D721Med (cell line): ENCODE measurements at places on chromosomes 2 and 18.

DNA sequence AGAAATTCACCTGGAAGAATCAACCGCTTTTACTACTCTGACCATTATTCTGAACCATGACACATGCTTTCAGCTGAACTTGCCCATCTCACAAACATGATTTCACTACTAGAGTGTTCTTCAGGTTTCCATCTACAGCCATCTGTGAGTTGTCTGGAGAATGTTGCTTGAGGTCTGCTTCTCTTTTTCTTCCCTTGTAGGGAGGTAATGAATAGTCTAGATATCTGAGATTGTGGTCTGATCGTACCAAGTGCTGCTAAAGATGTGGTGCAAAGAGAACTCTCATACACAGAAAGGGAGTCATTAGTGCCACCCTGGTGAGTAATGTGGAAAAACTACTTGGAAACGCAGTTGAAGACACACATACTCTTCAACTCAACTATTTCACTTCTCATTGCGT is 10.2 kb downstream of the SOWAHC start:
- DNase-seq = no peak

DNA sequence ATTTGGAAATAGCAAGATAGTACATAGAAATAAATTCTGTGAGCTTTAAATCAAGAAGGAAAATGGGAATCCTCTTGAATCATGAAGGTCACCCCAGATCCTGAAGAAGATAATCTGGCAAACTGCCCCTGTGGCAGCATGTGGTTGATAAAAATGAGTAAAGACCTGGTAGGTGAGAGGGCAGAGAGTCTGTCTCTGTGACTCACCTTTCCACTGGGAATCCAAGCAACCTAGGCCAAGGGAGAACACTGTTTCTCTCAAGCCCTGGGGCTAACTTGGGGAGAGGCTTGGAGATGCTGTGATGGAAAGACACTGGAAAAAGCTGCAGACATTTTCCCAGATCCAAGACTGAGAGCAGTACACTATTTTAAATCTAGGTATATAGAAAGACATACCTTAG is 185.8 kb upstream of the CNTNAP5 start:
- no peak for DNase-seq

DNA sequence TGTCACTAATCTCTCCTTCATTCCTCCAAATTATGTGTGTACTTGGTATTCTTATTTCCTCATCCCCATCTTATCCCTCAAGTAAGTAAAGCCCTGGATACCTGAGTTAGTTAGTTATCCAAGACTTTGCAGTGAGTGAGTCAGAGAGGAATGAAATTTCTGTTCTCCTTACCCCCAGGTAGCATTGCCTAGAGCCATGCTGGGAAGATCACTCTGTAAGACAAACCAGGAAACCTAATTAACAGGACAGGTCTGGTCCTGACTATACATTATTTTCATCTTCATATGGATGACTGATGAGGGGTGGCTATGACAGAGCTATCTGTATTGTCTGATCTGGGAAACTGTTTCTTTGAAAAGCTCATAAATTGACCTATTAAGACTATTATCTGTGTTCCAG is 55.0 kb upstream of the ITGA6 start:
- DNase-seq = no peak

GRCh38 chr2:16853088-16853487 is 187.5 kb upstream of the CYRIA start:
- no peak for DNase-seq

DNA sequence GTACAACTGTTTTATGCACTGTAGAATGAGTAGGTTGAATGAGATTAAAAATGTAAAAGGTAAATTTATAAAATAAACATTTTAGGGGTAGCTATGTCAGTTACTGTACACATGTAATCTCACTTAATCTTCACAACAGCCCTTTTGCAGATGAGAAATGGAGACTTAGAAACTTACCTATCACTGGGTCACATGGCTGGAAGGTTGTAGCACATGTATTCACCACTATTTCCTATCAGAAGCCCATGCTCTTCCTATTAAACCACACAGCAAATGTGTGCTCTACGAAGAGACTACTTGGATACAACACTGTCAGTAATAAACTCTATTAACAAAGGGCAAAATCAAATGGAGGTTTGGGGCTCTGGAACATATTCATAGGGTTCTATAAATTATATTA is 60.5 kb downstream of the VWC2L start:
- DNase-seq = no peak
